ENCODE measurements at places on chromosomes 16 and 17.

GRCh38 chr17:915538-916201 is 63.9 kb downstream of the NXN start:
- no peak for DNase-seq

GRCh38 chr17:27345141-27345904 is 51.4 kb downstream of the WSB1 start:
- no peak for DNase-seq

DNA sequence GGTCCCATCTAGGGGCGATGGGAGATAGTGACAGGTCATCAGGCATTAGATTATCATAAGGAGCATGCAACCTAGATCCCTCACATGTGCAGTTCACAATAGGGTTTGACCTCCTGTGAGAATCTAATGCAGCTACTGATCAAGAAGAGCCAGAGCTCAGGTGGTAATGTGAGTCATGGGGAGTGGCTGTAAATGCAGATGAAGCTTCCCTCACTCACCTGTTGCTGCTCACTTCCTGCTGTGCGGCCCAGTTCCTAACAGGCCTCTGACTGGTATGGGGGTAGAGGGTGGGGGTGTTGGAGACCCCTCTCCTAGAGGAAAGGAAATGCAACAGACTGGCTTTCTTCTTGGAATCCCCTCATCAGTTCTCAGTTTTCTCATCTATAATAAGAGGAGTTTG is 131.4 kb downstream of the CA10 start:
- DNase-seq, result no peak

- DNase-seq, result no peak
Measured at GRCh38 chr17:4950746-4951204, at the start of gene ENO3. Gene ENO3 (plus strand): TSS chr17:4951119. CDS start chr17:4951830, 711 bp downstream.

GRCh38 chr16:66116163-66117002 is 250.1 kb upstream of the CDH5 start:
- no peak for DNase-seq

GRCh38 chr16:35150805-35151312 is 1691.4 kb downstream of the TP53TG3F start:
- DNase-seq, result no peak

DNA sequence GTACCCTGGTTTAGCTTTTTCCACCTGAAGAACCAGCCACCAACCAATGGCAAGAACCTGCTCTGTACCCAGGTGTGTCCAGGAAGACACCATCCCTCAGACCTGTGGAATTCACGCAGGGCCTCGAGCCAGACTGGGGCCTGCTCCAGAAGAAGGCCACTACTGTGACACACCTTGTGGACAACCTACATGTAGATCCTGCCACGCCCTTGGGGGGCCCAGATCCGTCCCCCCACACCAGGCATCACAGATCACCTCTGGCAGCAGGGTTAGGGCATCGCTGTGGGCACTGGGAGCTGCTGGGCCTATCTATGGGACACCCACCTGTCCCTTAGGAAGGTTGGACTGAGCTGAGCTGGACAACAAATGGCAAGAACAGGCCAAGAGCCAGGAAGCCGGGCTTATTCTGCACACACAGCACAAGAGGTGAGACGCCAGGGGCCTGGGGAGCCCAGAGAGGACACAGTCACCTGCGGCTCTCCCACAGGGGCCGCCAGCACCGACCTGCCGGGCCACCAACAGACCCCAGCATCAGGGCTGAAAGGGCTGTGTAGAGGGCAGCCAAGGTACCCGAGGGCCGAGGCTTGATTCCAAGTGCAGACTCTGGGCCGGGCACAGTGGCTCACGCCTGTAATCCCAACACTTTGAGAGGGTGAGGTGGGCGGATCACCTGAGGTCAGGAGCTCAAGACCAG is 7.7 kb downstream of the FAAP100 start:
- DNase-seq, result no peak

GRCh38 chr16:75420987-75421819 is 12.1 kb downstream of the CFDP1 start:
- DNase-seq, result no peak

- no peak for DNase-seq
Measured at GRCh38 chr17:20954794-20955193, 88.0 kb downstream of the USP22 start.

- DNase-seq, result peak; percentile 47
Measured at GRCh38 chr16:15949210-15950160, at the start of gene ABCC1. Gene ABCC1 (plus strand): TSS chr16:15949616. CDS start chr16:15949752, 136 bp downstream.

DNA sequence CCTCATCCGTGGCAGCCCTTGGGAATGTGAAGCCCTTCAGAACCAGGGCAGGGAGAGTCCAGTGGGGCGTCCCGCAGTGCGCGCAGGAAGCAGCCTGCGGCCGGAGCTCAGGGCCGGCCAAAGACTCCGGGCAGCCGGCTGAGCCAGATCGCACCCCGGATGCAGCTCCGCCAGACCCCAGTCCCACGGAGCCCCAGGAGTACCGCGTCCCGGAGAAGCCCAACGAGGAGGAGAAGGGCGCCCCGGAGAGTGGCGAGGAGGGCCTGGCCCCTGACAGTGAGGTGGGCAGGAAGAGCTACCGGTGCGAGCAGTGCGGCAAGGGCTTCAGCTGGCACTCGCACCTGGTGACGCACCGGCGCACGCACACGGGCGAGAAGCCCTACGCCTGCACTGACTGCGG is 6.9 kb downstream of the ZNF205 start:
- DNase-seq, result no peak

GRCh38 chr17:4199818-4200402 is 56.9 kb downstream of the CYB5D2 start:
- no peak for DNase-seq

DNA sequence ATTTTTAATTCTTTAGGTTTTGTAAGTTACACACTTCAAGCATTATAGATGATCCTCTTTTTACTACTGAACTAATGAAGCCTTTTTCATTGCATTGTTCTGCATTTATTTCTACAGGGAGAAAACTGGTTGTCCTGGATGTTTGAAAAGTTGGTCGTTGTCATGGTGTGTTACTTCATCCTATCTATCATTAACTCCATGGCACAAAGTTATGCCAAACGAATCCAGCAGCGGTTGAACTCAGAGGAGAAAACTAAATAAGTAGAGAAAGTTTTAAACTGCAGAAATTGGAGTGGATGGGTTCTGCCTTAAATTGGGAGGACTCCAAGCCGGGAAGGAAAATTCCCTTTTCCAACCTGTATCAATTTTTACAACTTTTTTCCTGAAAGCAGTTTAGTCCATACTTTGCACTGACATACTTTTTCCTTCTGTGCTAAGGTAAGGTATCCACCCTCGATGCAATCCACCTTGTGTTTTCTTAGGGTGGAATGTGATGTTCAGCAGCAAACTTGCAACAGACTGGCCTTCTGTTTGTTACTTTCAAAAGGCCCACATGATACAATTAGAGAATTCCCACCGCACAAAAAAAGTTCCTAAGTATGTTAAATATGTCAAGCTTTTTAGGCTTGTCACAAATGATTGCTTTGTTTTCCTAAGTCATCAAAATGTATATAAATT is 53.0 kb downstream of the TUBD1 start:
- DNase-seq, result no peak

DNA sequence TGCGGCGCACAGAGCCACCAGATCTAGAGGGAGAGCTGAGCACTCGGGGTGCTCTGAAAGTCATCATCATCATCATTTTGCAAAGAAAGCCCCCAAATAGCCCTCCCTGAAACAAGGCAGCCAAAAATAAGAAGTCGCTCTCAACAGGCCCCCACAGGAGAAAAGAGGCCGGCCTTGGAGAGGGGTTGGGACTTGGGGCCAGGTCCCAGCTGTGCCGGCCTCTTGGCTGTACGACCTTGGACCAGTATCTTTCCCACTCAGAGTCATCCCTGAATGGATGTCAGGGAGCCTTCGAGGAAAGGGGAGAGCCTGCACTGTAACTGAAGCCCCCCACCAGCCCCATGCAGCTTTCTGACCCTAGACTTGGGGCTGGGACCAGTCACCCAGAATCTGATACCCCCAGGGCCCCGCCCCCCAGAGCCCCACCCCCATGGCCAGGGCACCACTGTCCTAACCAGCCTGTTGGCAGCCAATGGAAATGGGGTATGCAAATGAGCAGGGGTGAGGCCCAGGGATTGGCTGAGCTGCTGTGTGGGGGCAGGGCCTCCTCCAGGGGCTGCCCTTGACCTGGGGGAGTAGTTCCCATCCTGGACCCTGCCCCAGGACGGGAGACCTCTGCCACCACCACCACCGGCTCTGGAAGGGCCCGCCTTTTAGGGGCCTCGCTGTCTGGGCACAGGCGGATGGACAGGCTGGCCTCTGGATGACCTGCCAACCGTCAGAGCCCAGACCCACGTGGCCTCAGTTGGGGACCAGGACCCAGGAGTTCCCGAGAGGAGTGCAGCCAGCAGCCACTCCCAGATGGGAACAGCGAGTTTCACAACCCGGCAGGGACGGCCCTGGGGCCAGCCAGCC is 15.4 kb downstream of the ZFPM1 start:
- DNase-seq, result no peak

GRCh38 chr17:46056800-46057304 is 57.8 kb downstream of the STH start:
- no peak for DNase-seq

GRCh38 chr16:84652566-84652965 is 4.3 kb downstream of the KLHL36 start:
- DNase-seq, result no peak

GRCh38 chr17:18191967-18192366 is 8.3 kb downstream of the ALKBH5 start:
- no peak for DNase-seq
